ENCODE measurements at places on chromosomes 11 and 22.
A peak's percentile ranks its signal among the peaks of the same experiment; 100 is the strongest.

DNA sequence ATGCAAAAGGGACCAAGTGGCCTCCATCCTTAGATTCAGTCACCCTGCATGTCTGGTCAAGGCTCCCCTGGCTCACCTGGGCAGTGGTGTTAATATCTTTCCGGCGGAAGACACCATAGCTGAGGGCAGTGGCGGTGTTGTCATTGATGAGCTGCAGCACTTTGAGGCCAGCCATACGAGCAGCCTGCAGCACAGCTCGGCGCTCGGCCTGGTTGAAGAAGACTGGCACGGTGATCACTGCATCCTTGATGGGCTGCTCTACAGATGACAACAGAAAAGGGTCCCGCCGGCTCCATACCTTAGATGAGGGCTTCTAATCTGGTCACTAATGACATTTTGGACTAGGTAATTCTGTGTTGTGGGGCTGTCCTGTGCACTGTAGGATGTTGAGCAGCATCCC lies 2.6 kb downstream of the HYOU1 start:
- DNase-seq: no peak

GRCh38 chr22:35956850-35957249 lies 71.8 kb downstream of the RBFOX2 start:
- no peak for DNase-seq

DNA sequence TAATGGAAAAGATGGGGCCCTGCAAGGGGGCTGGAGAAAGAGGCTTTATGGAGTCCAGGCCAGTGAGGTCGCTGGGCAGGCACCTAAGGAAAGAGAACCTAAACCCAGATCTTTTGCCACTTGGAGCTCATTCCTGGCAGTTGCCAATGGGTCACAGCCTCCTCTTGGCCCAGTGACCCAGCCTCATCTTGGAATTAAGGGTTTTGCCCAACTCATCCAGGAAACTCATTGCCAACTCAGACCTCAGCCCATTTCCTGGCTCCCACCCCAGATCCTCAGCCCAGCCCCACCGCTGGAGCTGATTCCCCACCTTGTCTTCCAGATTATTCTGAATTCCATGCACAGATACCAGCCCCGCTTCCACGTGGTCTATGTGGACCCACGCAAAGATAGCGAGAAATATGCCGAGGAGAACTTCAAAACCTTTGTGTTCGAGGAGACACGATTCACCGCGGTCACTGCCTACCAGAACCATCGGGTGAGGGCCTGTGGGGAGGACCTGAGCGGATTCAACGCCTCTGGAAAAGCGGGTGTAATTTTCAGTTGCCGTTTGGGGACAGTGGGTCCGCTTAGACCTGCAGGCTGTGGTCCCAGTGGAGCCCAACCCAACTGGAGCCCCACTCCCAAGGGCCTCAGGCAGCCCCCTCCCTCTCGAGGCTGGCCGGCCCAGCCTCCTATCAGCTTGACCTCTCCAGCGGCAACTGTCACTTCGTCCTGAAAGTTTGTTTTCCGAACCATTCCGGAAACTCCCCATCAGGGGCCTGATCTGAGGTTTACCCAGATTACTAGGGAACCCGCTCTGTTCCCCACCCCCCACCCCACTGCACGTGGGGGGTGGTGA lies 4.3 kb downstream of the TBX1 start:
- DNase-seq: no peak

DNA sequence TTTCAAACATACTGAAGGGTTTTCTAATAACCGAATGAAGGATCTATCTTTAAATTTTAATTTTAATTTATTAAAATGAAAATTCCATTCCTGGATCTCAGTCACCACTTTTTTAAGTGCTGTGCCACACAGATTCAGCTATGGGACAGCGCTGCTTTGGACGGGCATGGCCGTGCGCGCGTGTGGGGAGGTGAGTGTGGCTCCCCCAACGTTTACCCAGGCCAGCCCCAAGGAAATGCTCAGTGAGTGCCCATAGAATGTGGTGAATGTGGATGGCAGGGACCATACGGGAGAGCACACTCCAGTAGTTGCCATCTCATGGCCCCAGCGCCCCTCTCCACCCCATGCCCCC lies 88.0 kb upstream of the KCNQ1OT1 start:
- no peak for DNase-seq

DNA sequence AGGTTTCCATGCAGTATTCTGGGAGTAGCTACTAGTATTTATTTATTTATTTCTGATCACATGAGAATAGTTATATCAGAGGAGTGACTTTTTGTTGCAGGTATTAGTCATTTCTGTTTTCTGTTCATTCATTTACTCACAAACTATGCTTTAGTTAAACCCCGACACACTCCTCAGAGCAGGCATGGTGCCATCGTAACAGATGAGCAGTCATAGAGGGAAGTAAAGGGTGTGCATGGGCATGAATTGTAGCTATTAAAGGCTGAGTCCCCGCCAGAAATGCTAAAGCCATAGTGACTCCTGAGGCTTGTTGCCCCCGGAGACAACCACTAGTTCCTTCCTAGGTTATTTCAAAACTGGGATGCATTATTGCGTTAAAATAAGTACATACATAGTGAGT lies 10.6 kb downstream of the JHY start:
- DNase-seq: no peak

DNA sequence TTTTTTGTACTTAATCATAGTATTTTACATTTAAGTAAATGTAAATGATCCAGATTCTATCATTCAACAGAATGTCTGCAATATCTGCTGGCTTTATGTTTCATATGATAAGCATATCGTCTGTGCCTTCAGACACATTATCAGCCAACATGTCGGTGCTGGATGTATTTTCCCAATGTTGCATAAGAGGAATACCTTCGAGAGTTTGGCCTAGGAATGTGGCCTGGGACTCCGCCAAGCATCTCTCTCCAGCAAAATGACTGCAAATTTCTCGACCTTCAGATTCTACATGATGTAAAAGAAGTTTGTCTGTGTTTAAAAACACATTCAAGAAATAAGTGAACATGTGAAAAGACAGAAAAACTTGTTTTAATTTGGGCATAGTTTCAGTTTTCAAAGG lies 6.9 kb downstream of the BDNF start:
- no peak for DNase-seq

DNA sequence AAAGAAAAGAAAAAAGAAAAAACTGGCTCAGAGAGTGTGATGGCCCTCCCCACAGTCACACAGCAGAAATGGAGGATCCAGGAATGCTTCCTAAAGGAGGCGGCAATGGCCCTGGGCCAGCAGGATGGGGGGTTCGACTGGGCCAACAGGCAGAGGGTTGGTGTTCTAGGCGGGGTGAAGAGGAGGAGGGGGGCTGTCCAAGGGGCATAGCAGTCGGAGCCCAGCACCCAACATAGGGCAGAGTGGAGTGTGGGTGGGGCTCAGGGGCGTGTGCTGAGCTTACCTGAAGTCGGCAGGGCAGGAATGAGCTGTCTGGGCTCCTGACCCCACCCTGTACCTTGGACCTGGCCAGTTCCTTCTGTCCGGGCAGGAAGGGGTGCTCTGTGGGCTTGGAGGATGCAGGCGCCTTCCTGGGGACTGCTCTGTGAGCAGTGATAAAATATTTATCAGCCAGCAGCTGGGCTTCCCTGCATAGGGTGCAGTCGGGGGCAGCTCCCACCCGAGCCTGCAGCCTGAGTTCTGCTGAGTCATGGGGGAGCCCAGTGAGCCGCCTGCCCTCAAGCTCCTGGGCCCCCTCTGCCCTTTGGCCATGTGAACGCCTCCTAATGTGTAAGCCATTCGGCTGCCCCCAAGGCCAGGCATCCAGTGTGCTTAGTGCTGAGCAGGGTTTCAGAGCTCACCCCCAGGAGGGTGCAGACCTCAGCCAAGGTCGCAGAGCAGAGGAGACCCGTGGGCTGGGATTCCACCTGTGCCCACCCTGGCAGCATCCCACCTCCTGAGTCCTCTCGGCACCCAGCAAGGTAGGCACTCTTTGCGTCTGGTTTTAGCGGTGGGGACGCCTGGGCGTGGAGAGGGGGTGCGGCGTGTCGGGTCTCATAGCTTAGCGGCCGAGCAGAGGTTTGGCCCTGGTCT lies 25.3 kb upstream of the PRR5 start:
- DNase-seq: no peak

DNA sequence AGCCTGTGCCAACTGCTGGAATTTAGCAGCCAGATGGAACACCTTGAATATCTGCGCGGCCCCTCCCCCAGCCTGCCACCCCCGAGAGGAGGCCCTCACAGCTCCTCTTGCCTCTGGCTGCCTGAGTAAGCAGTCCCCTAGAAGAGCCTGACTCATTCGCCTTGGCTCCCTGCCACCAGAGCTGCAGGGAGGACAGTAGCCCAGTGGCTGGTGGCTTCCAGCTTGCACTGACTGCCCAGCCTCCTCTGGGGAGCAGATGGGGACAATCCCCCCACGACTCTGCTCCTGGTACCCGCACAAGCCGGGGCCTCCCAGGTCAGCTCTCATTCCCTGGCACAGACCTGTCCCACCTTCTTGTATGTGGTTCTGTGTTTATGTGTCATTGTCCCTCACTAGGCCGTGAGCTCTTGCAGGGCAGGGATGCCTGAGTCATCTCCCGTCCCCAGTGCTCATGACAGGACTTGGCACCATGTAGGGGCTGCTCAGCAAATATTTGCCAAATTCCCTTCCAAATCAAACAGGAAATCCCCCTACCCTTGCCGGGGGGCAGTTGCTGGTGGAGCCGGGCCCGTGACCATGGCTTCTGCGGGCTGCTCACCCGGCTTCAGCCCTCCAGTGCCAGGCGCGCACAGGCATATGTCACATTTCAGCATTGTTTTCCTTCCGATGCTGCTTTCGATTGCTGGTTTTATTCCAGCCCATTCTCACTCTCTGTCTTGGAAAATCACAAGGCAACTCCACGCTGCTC lies 43.6 kb downstream of the CACNG2 start:
- DNase-seq: peak; percentile 8

DNA sequence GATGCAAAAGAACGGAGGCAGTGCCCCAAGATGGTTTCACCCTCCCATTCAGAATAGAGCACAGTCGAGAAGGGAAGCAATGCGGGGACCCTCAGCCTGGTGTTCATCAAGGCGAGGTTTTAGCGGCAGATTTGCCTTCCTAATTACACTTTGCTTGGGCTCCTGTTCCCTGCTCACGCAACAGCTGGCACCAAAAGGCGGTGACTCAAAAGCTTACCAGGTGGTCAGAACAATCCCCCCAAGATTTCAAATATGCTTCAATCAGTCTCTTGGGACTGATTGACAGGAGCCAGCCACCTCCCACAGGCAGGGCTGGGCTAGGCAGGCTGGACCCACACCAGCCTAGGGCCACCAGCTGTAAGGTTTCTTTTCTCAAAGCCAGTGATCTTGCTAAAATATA lies 14.2 kb downstream of the IGSF9B start:
- DNase-seq: no peak

DNA sequence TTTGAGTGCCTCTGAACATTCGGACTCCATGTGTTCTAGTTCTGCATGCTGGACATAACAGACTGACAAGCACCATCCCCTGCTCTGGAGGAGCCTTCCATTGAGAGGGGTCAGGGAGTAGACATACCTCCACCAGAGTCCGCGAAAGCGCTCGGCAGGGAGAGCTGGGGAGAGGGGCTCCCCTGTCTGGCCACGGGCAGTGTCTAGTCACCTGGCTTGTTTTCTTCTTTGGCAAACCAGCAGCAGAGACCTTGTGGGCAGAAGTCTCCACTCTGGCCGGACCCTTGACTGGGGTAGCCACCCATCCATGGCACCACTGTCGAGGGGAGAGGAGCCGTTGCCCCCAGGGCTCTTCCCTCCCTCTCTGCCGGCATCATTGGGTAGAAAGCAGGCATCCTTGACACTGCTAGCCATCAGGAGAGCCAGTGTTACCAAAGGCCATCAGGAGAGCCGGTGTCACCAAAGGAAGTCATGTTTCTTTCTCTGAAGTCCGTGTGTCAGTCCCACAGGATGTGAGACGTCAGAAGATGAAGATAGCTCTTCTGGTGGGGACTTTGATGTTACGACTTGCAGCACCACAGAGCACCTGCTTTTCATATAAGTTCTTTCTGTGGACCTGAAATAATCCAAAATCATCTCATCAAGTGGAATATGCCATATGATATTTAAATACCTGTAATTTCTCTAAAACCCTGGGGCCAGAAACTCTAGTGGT lies 305.6 kb downstream of the TBC1D22A start:
- DNase-seq: no peak

GRCh38 chr11:123235117-123235655 lies 40.1 kb upstream of the CLMP start:
- DNase-seq: no peak

- no peak for DNase-seq
These were observed 16.7 kb downstream of the INCENP start for GRCh38 chr11:62140304-62141110.

- DNase-seq: no peak
These were observed 80.8 kb downstream of the TNRC6B start for GRCh38 chr22:40258501-40258915.

DNA sequence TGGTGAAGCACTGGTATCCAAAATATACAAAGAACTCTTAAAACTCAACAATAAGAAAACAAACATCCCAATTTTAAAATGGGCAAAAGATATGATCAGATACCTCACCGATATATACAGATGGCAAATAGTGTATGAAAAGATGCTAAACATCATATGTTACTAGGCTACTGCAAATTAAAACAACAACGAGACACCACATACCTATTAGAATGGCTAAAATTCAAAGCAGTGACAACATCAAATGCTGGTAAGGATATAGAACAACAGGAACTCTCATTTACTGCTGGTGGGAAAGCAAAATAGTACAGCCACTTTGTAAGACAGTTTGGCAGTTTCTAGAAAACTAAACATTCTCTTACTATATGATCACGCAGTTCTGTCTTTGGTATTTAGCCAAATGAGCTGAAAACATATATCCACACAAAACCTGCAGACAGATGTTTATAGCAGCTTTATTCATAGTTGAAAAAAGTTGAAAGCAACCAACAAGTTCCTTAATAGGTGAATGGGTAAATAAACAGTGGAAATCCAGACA lies 38.5 kb downstream of the SIK3 start:
- DNase-seq: no peak

All from NCI-H748 treated with DMSO at 0.1 percent for 48 hours (cell line).